NCI-H2029 (cell line): ENCODE measurements at places on chromosomes 2 and 18.
A peak's percentile ranks its signal among the peaks of the same experiment; 100 is the strongest.

- DNase-seq: no peak
These were observed 61.9 kb upstream of the ALPP start for GRCh38 chr2:232316461-232317330.

GRCh38 chr2:148021886-148022285, 995 bp downstream of the MBD5 start:
- no peak for DNase-seq

DNA sequence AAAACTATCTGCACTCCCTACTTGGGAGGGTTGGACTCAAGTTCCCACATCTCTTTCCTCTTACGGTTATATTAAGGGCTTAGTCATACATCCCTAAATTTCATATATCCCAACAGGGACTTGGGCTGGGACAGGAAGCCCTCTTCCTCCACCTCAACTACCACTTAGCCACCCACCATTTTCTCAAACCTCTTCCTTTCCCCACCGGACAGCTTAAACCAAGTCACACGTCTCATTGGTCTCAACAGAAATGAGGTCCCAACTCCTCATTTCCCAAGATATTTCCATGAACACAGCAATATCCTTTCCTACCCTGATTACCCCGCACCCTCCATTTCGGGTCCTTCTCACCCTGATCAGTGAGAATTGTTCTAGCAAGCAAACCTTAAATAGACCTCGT, 736 bp downstream of the ZSCAN30 start:
- no peak for DNase-seq

DNA sequence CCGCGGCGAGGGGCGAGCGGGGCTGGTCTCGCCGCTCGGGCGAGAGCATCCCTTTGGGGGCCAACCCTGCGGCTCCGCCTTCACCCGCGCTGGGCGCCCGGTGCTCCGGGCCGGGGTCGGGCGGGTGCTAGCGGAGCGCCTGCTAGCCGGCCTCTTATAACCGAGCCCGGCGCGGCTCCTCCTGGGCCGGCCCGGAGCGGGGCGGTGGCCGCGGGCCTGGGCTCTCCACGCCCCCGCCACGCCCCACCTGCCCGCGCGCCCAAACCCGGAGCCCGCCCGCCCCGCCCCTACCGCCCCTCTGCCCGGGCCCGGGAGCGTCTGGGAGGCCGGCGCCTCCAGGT, at the start of gene FOXI3:
Gene FOXI3 (minus strand): TSS at position 129 of the 341 bp plus-strand sequence. CDS start 158 bp downstream, outside the sequence.
- DNase-seq: no peak

- no peak for DNase-seq
These were observed 38.0 kb downstream of the ACTR2 start for GRCh38 chr2:65265671-65266045.

DNA sequence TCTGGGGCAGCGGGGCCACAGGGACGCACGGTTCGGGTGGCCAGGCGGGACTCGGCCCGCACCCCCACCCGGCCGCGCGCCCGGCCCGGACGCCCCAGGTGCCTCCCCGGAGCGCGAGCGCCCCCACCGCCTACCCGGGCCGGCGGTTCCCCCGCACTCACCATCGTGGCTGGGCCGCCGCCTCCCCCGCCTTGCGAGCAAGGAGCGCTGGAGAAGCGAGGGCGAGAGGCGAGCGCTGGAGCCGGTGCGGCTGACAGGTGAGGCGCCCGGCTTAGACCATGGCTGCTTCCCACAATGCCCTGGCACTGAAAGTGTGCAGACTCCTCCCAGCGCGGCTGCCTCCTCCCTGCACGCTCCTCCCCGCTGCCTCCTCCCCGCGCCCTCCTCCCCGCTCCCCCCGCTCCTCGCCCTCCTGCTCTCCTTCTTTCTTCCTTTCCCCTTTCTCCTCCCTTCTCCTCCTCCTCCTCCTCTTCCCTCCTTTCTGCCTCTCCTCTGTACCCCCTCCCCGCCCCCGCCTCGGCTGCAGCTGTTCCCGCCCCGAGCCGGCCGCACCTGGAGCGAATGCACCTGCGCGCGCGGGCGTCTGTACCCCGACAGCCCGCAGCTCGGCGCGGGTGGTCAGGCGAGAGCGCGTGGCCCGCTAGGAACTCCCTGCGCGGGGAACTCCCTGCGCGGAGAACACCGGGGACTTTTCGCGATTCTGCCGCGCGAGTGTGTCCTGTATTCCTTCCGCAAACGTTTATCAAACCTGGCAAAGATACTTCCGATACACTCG, at the start of gene AP1S3:
Gene AP1S3 (minus strand): TSS at position 296 of the 775 bp plus-strand sequence. CDS start 132 bp downstream, at position 164.
- DNase-seq: peak; percentile 79

DNA sequence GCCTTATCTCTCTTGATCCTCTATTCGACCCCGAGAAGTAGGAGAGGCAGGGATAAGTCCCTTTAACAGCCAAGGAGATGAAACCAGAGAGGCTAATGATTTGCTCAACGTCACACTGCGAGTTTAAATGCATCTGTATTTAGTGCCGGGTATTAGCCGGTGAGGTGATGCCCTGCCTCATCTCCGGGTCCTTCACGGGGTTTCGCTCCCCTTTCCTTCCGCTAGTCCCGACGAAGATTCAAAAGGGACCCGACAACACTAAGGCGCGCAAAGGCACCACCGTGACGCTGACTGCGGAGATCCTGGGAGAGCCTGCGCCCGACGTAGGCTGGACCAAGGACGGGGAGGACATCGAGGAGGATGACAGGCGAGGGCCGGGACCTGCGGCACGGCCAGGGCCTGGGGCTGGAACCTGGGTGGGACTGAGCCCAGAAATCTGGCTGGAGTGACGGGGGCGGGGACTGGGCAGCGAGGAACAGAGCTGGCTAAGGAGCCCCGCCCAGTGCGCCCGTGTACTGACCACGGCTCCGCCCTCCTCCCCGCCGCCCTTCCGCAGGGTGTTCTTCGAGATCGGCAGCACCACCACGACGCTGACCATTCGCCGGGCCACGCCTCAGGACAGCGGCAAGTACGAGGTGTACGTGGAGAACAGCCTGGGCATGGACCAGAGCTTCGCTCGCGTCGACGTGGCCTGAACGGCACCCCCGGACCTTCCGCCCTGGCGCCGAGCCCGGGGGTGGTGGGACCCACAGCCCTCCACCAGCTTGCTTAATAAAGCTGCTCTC, 1.0 kb upstream of the GMPPA start:
- peak; percentile 11 for DNase-seq

GRCh38 chr2:235143789-235144188, 192.0 kb downstream of the SH3BP4 start:
- no peak for DNase-seq

DNA sequence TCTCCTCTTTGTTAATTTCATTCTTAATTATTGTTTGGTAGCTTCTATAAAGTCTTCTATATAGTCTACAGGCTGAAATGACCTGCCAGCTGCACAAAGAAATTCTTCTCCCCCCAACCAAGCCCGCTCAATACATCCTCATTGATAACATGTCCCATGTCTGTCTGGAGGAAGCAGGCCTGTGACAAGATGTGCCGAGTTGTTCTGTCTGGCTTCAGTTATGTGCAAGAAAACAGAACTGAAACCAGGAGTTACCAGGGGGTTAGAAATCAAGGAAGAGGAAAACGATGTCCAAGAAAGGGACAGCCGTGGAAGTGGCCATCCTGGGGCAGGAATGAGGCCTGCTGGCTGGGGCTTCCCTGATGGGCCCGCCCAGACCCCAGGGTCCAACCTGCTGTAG, 57.6 kb downstream of the MTCL1 start:
- DNase-seq: no peak

GRCh38 chr2:134468776-134469175, 214.9 kb downstream of the MGAT5 start:
- no peak for DNase-seq

DNA sequence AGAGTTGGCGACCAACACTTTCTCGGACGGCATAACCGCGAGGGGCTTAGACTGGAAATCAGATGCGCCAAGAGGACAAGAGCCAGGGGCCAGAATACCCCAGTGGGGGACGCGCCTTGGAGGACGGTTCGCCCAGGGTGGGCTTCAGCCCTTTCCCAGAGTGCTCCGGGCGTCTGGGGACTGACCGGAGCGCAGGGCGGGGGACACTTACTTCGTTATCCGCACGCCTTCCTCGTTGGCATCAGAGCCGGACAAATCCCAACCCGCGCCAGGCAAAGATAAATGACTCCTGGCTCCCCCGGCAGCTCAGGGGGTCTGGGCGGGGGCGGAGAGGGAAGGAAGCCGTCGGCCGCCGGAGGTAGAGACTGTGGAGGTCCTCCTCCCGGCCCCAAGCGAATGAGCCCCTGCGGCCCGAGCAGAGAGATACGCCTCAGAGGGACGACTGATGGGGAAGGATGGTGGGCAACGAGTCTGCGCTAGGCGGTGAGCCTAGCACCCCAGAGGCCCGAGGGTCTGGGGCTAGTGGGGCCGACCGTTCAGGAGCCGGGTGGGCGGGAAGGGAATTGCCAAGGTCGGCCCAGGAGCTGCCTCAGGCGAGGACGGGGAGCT, 4.7 kb upstream of the SATB2 start:
- DNase-seq: no peak

DNA sequence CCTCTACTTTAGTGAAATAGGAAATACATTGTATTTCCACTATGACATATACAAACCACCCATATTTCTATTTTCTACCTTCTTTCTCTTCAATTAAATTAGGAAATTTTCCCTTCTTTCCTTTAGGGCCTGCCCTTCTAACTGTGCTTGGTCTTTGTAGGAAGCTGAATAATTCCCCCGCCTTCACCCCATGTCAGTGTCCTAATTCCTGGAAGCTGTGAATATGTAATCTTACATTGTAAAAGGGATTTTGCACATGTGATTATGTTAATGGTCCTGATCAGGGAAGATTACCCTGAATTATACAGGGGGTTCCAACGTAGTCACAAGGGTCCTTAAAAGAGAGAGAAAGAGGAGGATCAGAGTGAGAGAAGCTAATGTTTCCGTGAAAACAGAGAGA, 40.2 kb downstream of the GRB14 start:
- no peak for DNase-seq

- no peak for DNase-seq
These were observed 26.6 kb downstream of the MFF start for GRCh38 chr2:227351639-227352038.

GRCh38 chr2:46393865-46394264, 85.5 kb upstream of the TMEM247 start:
- no peak for DNase-seq

DNA sequence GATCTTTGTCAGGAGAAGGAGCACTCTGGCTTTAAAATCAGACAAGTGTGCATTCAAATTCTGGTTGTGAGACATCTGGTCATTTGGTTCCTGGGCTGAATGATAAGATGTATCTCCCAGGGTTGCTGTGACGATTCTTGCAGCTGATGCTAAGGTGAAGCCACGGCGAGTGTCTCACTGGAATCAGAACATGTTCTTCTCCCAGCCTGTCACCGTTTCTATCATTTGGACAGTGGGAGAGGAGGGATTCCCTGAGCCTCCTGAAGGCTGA, 68.3 kb downstream of the NCK2 start:
- no peak for DNase-seq

GRCh38 chr2:167842047-167842446, 405.3 kb downstream of the STK39 start:
- DNase-seq: no peak

- DNase-seq: no peak
These were observed 9.3 kb downstream of the MEX3C start for GRCh38 chr18:51188024-51188701.

DNA sequence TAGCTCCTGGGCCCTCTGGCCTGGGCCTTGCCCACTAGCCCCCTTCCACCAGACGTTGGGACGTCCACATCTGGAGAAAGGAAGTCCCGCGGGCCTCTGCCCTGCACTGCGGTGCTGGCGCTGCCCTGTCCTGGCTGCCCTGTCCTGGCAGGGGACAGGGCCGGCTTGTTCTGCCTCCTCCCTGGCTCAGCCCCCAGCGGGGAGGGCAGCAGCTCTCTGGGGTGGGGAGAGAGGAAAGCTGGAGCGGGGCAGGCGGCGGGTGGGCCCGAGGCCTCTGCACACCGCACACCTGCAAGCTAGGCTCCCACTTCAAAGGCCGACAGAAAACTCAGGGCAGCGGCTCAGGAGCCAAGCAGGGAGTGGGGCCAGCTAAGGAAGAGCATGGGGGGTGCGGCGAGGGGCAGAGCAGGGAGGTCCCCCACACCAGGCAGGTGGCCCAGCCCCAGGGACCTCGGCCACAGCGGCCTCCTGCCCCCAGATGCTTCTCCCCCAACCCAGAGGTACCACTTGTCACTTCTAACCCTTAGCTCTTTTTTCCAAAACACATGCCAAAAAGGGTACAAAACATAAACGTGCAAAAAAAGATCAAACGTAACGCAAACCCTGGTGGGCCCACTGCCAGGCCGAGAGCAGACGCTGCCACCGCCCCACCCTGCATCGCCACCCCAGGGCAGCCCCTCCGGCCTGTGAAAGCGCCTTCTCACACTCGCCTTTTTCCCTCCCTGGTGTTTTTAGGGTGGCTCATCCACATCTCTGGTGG, 13.5 kb downstream of the SNED1 start:
- DNase-seq: no peak

GRCh38 chr2:37526856-37527255, 144.6 kb downstream of the CDC42EP3 start:
- no peak for DNase-seq

GRCh38 chr2:241799522-241800197, 9.3 kb upstream of the NEU4 start:
- DNase-seq: no peak

DNA sequence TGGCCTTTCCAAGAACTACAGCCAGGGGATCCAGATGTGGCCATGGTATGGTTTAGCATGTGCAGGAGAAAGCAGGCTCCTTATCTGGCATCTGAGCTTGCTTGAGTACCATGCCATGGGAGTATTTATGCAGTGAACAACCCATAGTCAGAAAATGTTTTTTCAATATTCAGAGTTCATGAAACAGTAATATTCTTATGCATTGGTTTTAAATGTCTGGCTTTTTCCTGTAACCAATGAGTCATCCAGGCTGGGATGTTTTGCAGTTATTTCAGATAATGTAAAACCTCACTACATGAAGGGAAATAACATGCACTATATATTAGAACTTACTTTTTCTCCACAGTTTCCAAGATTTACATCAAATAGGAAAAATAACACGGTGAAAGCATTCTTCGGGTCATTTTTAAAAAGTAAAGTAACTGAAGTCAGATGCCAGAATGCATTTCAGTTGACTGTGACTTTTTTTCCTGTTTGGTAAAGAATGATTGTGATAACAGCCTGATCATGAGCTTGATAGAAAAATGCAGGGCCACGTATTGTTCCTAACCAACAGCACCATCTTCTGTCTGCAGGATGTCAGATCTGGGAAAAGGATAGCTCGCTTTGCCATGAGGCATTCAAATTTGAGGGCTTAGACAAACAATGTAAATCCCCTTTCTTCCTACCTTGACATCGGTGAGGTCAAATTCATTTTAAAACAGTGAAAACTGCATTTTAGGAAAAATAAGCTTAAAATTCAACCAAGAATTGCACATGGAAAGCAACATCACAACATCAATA, 152.8 kb downstream of the DSC3 start:
- no peak for DNase-seq
